ENCODE measurements at places on chromosomes 11 and 22.
A peak's percentile ranks its signal among the peaks of the same experiment; 100 is the strongest.

- DNase-seq: no peak
These were observed 26.5 kb downstream of the PGA5 start for GRCh38 chr11:61267437-61267841.

GRCh38 chr22:37812869-37813678 is 5.3 kb downstream of the GCAT start:
- DNase-seq: no peak

- DNase-seq: no peak
These were observed 18.4 kb upstream of the TECTA start for GRCh38 chr11:121082670-121083069.

- peak; percentile 84 for DNase-seq
These were observed 19.6 kb downstream of the C22orf23 start for GRCh38 chr22:37933711-37934376.

- DNase-seq: no peak
These were observed 9.1 kb upstream of the MN1 start for GRCh38 chr22:27810609-27811151.

DNA sequence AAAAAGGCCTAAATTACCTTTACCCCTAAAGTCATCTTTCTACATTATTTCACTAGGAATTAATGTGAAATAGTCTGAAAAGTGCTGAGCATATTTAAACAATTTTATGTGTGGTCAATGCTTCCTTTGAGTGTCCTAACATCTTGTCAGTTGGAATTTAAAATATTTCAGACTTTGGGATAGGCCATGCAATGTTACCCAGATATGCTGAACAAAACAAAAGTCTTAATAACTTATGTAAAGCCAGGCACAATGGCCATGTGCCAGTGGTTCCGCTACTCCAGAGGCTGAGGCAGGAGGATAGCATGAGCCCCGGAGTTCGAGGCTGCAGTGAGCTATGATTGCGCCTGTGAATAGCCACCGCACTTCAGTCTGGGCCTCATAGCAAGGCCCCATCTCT is 137.4 kb downstream of the CADM1 start:
- DNase-seq: no peak

DNA sequence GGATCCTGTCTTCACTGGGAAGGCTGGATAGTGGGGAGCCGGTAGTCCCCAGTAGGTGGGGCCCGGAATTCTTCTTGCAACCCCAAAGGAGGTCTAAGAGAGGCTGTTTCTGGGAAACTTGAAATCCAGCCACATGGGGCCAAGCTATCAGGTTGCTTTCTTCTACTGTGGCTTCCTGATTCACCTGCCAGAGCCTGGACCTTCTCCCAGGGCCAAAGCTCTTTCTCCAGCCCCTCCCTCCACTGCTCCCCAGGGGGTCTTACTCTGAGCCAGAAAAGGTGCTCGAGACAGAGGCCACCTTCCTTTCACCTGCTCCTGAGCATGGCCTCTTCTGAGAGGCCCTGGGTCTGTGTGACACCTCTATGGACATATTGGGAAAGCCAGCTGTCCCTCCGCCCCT is 9.1 kb downstream of the TST start:
- no peak for DNase-seq

DNA sequence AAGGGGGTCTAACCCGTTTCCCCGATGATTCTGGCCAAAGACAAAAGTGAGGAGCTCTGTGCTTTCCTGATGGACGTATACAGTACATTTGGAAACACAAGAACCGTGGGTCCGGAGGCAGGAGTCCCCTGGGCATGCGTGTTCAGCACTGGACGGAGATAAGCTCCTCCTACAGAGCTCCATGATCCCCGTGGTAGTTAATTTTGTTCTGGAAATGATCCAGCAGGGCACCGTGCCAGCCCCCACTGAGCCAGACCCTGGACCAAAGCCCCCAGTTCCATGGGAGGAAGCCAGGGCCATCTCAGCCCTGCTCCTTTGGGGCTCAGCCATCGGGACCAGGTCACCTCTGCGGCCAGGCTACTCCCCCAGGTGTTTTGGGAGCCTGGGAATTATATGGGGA is 83.3 kb downstream of the TRMU start:
- DNase-seq: no peak
